ENCODE measurements at places on chromosomes 2 and 18.

GRCh38 chr18:61694236-61694635 is 198.6 kb downstream of the RNF152 start:
- no peaks in the 10 kb centered on the region for H3K36me3 ChIP-seq
- no peaks in the 10 kb centered on the region for H3K27me3 ChIP-seq
- H3K4me3 ChIP-seq: no peak overlapping the region

- DNase-seq: no peak
- H3K27me3 ChIP-seq: no peaks in the 10 kb centered on the region
- H3K4me1 ChIP-seq: no peaks in the 10 kb centered on the region
- H3K4me3 ChIP-seq: no peak overlapping the region
- H3K36me3 ChIP-seq: peaks cover 6% of the 10 kb centered on the region
Observed at GRCh38 chr18:678482-679182, 21.2 kb downstream of the TYMS start.

- DNase-seq: no peak
- H3K27me3 ChIP-seq: no peaks in the 10 kb centered on the region
- no peaks in the 10 kb centered on the region for H3K4me1 ChIP-seq
- no peak overlapping the region for H3K4me3 ChIP-seq
- no peak overlapping the region for H3K27ac ChIP-seq
Observed at GRCh38 chr2:150589681-150590080, 102.2 kb upstream of the RND3 start.

- H3K4me1 ChIP-seq: no peaks in the 10 kb centered on the region
- H3K4me3 ChIP-seq: no peak overlapping the region
- no peaks in the 10 kb centered on the region for H3K27me3 ChIP-seq
- H3K27ac ChIP-seq: no peak overlapping the region
- DNase-seq: no peak
- H3K36me3 ChIP-seq: peaks cover 15% of the 10 kb centered on the region
Observed at GRCh38 chr18:76378526-76379215, 116.4 kb downstream of the ZNF516 start.

DNA sequence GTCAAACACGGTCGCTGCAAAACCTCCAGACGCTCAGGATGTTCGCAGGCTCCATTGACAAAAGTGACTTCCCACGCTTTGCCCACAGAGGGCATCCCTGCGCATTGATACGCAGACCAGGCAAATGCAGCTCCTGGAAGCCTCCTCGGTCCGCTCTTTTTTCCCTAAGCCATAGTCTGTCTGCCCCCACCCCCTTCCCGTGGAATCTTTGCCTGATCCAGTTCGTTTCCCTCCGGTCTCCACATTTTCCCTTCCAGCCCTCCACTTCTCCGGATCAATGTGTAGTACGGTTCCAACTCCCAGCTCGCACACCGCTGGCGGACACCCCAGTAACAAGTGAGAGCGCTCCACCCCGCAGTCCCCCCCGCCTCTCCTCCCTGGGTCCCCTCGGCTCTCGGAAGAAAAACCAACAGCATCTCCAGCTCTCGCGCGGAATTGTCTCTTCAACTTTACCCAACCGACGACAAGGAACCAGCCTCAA is at the start of gene DCC:
DCC (plus strand) TSS at position 307 of the 481 bp plus-strand sequence. CDS start 591 bp downstream, outside the sequence.
- H3K4me1 ChIP-seq: peaks cover 7% of the 10 kb centered on the region
- peak; percentile 76 for DNase-seq
- H3K36me3 ChIP-seq: no peaks in the 10 kb centered on the region
- no peak within 1 kb of the TSS for H3K27ac ChIP-seq
- peaks cover 53% of the 10 kb centered on the region for H3K27me3 ChIP-seq

- DNase-seq: no peak
- H3K27me3 ChIP-seq: peaks cover 5% of the 10 kb centered on the region
- H3K4me1 ChIP-seq: no peaks in the 10 kb centered on the region
- no peaks in the 10 kb centered on the region for H3K36me3 ChIP-seq
Observed at GRCh38 chr2:172062402-172063004, 22.8 kb upstream of the DLX1 start.

DNA sequence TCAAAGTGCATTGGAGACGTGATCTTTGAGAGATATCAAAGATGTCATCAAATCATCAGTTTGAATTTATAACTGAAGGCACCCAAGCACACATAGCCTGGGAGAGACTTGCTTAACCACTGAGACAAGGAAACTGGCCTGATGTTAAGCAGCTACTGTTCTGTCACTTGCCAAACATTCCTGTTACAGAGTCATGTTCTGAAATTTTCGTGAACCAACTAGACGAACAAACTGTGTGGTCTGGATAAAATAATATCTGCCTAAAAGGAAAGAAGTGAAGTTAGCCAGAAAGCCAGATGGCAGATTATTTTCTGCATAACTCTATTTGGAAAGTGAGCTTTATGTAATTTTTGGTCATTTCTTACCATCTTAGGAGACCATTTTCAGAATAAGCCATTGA is 51.4 kb downstream of the SPATS2L start:
- H3K36me3 ChIP-seq: no peaks in the 10 kb centered on the region
- H3K4me3 ChIP-seq: no peak overlapping the region
- peak overlapping the region; percentile 19 for H3K27ac ChIP-seq
- no peaks in the 10 kb centered on the region for H3K27me3 ChIP-seq
- DNase-seq: no peak
- H3K4me1 ChIP-seq: peaks cover 2% of the 10 kb centered on the region

DNA sequence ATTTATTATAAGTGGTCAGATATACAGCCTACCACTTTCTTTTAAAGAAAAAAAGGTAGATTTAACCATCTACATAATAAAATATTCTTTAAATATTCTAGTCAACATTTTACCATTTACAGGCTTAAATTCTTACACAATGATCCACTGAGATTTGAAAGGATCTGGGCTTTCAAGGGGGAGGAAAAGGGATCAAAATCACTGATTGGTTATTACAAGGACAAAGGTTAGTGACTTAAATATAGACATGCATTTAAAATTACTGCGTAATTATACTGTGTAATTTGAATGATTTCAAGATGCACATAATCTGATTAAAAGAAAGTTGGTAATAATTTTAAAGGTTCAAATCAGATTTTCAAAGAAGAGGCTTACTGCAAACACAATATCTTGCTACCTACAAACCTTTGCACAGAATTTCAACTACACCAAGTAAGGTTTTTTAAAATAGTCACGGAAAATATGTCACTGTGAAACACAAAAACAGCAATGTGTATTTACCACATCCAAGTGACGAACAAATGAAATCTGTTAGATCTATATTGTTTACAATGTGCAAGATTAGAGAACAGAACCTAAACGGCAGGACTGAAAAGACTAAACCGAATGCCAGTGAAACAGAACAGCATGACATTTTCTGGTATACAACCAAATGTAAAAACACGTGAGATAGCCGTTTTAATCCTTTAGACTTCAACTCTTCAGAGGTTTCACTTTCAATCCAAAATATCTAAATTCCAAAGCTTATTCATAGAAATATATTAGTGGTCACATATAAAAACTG is 40.8 kb downstream of the RTN4 start:
- H3K4me3 ChIP-seq: no peak overlapping the region
- DNase-seq: no peak
- H3K27me3 ChIP-seq: no peaks in the 10 kb centered on the region
- H3K4me1 ChIP-seq: peaks cover 65% of the 10 kb centered on the region

DNA sequence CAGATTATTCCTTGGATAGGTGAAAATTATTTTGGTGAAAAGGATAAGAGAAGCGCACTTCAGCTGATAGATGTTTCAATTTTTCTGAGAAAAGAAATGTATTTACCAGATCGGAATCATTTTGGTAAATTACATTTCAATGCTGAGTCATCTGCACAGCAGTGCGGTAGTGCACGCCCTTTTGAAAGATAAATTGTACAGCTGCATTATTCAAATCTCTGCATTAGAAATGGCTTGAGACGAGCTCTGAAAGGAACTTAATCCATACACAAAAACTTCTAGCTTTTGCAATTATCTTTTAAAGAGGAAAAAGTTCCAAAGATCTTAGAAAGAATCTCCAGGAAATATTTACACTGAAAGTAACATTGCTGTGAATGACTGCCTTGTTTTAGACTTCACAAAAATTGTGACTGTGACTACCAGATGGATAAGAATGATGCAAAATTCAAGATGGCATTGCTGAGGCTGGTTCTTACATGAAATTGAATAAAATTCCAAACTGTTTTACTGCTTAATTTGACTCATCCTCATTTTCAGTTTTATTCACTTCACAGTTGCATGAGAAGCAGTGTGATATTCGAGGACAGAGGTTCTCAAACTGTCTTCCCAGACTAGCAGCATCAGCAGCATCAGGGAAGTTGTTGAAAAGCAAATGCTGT is 161.7 kb downstream of the RND3 start:
- no peaks in the 10 kb centered on the region for H3K36me3 ChIP-seq
- H3K4me3 ChIP-seq: no peak overlapping the region
- DNase-seq: peak; percentile 13
